ENCODE measurements at places on chromosomes 6 and 20.
A peak's percentile ranks its signal among the peaks of the same experiment; 100 is the strongest.

- DNase-seq, result peak; percentile 40
Measured at GRCh38 chr20:58585753-58586540, 65.1 kb upstream of the STX16 start.

GRCh38 chr6:13648850-13649249 lies 33.7 kb downstream of the NOL7 start:
- DNase-seq, result no peak

- peak; percentile 4 for DNase-seq
Measured at GRCh38 chr6:48449002-48449401, 338.0 kb upstream of the PTCHD4 start.

DNA sequence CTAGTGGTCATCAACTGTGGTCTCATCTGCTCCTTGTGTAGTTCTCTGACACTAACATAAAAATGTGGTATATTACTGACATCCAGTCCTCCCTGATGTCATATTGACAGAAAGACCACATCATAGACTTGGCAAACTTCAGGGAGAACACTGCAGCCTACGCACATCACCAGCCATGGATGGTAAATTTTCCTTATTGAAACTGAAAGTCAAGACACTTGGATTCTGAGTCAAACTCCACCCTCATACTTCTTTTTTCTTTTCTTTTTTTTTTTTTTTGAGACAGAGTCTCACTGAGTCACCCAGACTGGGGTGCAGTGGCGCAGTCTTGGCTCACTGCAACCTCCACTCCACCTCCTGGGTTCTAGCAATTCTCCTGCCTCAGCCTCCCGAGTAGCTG lies 25.4 kb downstream of the NDRG3 start:
- DNase-seq, result no peak

DNA sequence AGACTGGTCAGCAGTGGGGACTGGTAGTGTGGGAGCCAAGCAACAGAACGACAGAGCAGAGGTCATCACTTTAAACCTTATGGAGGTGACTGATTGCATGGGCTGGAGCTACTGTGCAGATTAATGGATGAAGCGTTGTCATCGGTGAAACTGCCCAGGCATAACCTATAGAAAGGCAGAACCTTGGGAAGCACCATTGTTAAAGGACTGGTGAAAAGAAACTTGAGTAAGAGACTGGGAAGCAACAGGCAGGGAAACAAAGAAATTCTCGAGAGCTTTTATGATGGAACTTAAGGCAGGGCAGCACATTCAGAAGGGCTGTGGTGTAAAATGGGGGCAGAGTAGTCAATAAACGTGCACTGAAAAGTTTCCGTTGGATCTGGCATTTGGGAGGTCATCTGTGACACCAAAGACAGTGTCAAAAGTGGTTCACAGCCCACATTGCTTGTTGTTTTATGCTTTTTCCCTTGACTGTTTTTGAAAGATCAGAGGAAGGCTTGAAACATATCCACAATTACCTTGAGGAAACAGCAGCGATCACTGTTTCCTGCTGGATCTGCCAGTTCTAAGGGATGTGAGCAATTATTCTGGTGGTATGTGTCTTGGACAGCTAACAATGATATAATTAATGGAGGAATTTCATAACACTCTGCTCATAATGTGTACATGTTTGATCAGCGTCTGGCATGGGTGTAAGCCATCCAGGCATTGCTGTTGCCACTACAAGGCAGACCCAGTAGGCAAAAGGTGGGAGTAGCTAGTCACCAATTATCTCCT lies 62.7 kb downstream of the LRRC1 start:
- no peak for DNase-seq

- DNase-seq, result no peak
Measured at GRCh38 chr6:157056275-157056674, 267.0 kb downstream of the TMEM242 start.

DNA sequence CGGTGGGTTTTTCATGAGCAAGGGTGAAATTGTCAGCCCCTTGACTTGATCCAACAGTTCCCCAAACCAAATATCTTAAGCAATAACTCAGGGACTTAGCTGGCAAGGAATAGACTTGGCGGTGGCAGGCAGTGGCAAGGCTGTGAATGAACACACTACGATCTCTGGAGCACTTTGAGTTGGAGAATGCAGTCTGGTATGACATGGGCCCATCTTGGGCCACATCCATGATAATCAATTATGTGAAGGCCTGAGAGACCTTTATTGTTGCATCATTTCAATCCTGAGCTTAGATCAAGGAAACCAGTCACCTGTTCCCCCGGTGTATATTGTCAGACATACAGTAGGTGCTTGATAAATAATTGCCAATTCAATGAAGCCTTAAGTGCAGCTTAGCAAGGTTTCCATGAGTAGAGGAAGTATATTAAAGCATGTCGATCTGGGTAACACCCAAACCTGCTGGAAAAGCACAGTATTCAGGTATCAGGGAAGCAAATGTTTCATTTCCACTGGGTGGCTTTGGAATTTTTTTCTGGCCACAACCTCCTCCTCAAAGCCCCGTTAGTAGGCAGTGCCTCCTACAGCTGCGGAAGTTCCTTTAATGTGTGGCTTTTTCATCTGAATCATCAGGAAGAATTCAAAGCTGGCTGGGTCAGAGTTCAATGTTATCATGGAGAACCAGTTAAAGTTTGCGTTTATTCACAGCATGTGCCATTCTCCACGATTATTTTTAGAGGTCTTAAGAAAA lies 10.2 kb downstream of the CASS4 start:
- peak; percentile 80 for DNase-seq

DNA sequence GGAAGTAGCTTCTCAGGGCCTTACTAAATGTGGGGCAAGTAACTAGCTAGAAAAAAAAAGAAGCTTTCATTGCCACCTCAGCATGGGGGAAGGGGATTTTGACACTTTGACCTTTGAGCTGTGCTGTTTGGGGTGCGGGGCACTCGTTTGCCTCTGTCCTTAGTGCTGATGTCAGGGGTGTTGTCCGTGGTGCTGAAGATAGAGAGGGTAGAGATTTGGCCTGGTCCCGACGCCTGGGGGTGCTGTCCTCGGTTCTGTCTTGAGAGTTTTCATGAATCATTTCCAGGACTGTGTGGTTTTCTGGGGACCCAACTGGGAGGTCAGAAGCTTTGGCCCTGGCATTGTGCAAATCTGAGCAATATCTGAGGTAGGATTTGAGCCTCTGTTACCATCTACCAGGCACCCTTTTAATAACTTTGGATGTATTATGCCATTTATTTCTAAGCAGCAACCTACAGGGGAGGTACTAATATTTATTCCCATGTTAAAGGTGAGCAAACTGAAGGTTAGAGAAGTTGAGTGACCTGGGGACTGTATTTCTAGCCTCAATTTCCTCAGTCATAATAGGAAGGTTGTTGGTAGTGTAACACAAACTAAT lies 78.0 kb downstream of the DLGAP4 start:
- peak; percentile 29 for DNase-seq

- peak; percentile 56 for DNase-seq
Measured at GRCh38 chr6:125066964-125067363, 86.6 kb upstream of the TPD52L1 start.

DNA sequence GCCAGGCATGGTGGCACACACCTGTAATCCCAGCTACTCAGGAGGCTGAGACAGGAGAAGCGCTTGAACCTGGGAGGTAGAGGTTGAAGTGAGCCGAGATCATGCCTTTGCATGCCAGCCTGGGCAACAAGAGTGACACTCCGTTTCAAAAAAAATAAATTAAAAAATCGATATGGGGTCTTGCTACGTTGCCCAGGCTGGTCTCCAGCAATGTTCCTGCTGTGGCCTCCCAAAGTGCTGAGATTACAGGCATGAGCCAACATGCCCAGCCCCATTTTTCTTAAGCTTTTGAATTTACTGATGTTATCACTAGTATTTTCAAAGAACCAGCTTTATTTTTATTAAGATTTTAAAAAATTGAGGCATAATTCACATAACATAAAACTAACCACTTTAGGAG lies 23.6 kb downstream of the POLR1C start:
- no peak for DNase-seq

- peak; percentile 15 for DNase-seq
Measured at GRCh38 chr6:4291453-4292403, 156.4 kb upstream of the ECI2 start.

DNA sequence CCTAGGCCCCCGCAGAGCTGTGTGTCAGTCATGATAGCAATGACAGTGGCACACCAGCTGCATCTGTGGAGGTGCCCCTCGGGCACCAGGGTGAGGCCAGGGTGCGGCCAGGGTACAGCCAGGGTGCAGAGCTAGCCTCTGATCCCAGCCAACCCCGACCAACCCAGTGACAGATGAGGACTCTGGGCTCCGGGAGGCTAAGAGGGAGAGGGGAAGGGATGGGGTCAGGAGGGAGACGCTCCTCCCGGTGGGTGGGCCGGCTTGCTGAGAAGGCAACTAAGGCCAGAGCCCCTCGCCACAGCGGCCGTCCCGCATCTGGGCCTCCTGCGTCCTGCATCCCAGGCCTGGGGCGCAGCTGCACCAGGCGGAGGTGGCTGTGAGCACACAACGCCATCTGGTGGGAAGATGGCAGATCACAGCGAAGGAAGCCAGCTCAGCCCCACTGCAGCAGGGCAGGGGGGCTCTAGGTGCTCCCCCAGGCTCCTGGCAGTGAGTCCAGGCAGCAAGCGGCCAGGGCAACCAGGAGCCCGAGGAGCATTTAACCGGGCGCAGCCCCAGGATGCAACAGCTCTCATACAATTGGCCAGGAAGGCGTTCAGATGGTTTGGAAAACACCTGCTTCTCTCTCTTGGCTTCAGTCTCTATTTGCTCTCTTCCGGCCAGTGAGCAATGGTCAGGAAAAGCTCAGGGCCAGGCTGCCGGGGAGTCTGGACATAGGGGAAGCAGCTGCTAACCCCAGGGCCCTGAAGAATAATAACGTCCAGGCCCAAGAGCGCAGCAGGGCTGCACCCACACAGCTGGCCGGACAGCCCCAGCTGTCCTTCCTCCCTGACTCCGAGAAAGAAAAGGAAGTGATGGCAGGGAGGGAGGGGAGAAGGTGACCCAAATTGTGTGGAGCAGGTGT lies 169.4 kb downstream of the TAF4 start:
- peak; percentile 39 for DNase-seq

- DNase-seq, result no peak
Measured at GRCh38 chr20:36399147-36399968, 93.2 kb downstream of the DLGAP4 start.

- DNase-seq, result peak; percentile 86
Measured at GRCh38 chr6:166515072-166515810, 71.2 kb downstream of the RAMACL start.

Measured in fibroblast of upper back skin (primary cell).